ENCODE measurements at places on chromosomes 2 and 18. TPM values are rescaled to one million over a fixed set of nuclear protein-coding genes. Genes with fewer than 3 reads are reported as not detected.

The ITGB6 gene
- total RNA-seq: 141 TPM

DNA sequence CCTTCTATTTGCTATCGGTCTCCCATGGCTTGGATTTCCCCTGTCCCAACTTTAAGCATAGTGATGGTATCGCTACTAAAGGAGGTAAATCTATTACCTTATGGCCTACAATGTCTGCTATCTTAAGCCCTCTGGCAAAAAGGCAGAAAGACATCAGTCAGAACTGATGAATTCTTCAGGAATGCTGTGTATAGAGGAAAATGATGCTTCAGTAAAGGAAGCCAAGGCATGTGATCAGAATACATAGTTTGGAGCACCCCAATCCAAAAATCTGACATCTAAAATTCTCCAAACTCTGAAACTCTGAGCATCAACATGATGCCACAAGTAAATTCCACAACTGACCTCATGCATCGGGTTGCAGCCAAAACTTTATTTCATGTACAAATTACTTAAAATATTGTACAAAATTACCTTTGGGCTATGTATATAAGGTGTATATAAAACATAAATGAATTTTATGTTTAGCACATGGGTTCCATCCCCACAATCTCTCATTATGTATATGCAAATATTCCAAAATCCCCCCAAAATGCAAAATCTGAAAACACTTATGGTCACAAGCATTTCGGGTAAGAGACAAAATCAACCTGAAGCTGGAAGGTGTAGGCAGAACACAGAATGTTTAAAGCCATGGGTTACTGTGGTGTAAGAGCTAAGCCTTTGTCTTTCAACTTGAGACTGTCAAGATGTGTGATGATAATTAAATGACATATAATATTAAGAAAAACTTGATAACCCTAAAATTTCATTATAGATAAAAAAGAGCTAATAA, 66.2 kb downstream of the CUL3 start:
- H3K36me3 ChIP-seq: no peaks in the 10 kb centered on the region
- DNase-seq: no peak
- peaks cover 11% of the 10 kb centered on the region for H3K4me1 ChIP-seq
- no peak overlapping the region for H3K4me3 ChIP-seq
- H3K27ac ChIP-seq: no peak overlapping the region
- no peaks in the 10 kb centered on the region for H3K27me3 ChIP-seq

DNA sequence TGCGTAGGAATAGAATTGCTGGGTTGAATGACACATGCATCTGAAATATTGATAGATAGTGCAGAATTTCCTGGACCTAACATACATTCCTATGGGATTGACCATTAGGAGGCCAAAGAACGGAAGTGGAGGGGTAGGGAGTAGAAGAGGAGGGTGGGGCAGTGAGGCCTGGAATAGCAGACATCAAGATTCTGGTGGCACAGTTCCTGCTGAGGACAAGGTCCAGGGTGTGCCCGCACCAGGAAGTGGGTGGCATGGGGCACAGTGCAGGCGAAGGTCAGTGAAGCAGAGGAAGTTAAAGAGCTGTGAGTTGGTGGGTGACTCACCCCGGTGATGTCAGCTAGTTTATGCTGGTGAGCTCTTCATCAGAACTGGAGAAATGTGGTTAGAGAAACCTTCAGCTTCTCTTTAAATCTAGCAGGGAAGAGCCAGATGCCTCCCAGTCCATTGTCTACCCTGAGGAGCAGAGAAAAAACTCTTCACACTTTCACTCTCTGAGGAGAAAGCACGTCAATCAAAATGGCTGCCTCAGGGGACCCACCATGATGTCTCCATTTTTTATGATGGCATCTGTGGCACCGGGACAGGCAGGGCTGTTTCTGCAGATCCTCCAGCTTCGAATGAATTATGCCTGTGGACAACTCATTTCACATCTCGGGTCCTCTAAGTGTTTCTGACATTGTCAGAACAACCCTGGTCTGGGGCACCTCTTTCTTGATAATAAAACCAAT, 55.9 kb upstream of the CTLA4 start:
- no peaks in the 10 kb centered on the region for H3K36me3 ChIP-seq
- no peaks in the 10 kb centered on the region for H3K4me1 ChIP-seq
- no peaks in the 10 kb centered on the region for H3K27me3 ChIP-seq

The FBXO41 gene
- total RNA-seq: 5.0 TPM

DNA sequence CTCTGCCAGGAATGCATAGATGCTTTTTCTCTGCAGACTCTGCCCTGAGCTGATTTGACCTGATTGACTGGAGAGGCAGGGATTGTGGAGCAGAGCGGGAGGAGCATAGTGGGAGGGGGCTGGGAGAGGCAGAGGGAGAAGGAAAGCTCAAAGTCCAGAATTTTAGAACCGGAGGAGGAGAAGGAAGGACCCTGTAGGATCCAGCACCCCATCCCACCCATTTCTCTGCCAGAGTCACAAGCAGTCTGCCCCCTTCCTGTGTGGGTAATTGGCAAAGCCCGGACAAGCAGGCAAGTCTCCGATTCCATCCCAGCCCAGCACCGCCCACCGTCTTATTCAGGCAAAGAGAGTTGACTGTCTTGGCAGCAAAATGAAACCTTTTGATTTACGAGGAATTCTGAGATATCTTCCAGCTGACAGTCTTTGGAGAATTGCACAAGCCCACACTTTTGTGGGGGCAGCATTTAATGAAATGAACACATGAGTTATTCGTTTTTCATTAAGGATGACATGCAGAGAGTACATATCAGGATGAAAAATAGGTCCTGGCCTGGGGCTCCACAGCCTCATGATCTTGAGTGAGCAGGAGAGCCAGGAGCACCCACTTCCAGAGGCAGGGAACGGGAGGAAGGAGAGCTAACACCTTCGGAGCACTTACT, 103.1 kb downstream of the MCFD2 start:
- no peak overlapping the region for H3K4me3 ChIP-seq
- no peaks in the 10 kb centered on the region for H3K36me3 ChIP-seq
- peaks cover 38% of the 10 kb centered on the region for H3K4me1 ChIP-seq
- peak overlapping the region; percentile 66 for H3K27ac ChIP-seq
- no peaks in the 10 kb centered on the region for H3K27me3 ChIP-seq

- DNase-seq: no peak
- H3K27ac ChIP-seq: no peak overlapping the region
- no peaks in the 10 kb centered on the region for H3K27me3 ChIP-seq
- no peak overlapping the region for H3K4me3 ChIP-seq
- no peaks in the 10 kb centered on the region for H3K36me3 ChIP-seq
- no peaks in the 10 kb centered on the region for H3K4me1 ChIP-seq
These were observed 206.6 kb downstream of the DYSF start for GRCh38 chr2:71659868-71660518.

The SERPINB2 gene
- 1.3 TPM for total RNA-seq

DNA sequence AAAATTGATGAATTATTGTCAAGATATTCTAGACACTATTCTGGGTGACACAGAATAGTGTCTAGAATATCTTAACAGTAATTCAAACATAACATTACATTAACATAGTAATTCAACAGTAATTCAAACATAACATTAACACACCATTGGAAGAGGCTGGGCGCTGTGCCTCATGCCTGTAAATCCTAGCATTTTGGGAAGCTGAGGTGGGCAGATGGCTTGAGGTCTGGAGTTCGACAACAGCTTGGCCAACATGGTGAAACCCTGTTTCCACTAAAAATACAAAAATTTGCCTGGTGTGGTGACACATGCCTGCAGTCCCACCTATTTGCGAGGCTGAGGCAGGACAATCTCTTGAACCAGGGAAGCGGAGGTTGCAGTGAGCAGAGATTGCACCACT, 195.8 kb downstream of the ZRANB3 start:
- peaks cover 3% of the 10 kb centered on the region for H3K36me3 ChIP-seq
- H3K4me3 ChIP-seq: no peak overlapping the region
- H3K27ac ChIP-seq: no peak overlapping the region
- DNase-seq: no peak

The TSPYL6 gene
- total RNA-seq: not detected

The RIOK3 gene
- total RNA-seq: 83.0 TPM

The TFPI gene
- 253 TPM for total RNA-seq

DNA sequence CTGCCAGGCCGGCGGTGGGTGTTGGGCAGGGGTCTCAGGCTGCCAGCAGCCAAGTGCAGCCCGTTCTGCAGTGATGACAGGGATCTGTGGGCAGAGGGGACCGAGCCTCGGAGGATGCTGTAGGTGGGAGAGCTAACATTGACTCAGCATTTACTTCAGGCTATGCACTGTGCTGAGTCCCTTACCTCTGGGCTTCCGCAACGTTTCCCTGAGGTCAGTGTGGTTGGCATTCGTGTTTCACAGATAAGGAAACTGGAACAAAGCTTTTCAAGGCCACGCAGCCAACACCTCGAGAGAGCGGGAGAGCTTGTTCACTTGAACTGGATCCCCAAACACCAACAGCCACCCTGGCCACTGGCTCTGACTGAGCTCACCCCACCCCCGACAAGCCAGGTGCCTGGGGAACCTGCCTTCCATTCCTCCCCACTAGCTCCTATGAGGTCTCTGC, 839 bp upstream of the GPR148 start:
- H3K4me3 ChIP-seq: no peak overlapping the region
- peak; percentile 21 for DNase-seq
- H3K36me3 ChIP-seq: no peaks in the 10 kb centered on the region
- no peaks in the 10 kb centered on the region for H3K27me3 ChIP-seq
- H3K4me1 ChIP-seq: peaks cover 10% of the 10 kb centered on the region

- no peak for DNase-seq
- no peaks in the 10 kb centered on the region for H3K4me1 ChIP-seq
- no peak overlapping the region for H3K27ac ChIP-seq
These were observed 78.0 kb upstream of the KCNJ3 start for GRCh38 chr2:154620471-154620870.

DNA sequence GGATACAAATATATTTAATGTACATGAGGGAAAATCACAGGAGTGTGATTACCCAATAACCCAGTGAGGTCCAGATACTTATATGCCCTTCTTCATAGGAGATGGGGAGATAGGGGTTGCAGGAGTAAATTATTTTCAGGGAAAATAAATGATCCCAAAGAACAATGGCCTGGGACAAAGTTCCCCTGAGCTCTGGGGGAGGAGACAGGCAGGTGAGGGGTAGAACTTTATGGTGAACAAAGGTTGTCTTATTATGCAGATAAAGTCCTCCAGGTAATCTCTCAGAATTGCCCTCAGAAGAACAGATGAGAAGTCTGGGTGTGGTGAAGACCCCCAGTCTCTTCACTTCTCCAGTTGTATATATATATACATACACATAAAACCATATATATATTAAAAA, 22.1 kb upstream of the RMDN2 start:
- H3K36me3 ChIP-seq: no peaks in the 10 kb centered on the region
- no peak overlapping the region for H3K27ac ChIP-seq
- no peaks in the 10 kb centered on the region for H3K4me1 ChIP-seq
- H3K4me3 ChIP-seq: no peak overlapping the region
- no peak for DNase-seq
- H3K27me3 ChIP-seq: no peaks in the 10 kb centered on the region

DNA sequence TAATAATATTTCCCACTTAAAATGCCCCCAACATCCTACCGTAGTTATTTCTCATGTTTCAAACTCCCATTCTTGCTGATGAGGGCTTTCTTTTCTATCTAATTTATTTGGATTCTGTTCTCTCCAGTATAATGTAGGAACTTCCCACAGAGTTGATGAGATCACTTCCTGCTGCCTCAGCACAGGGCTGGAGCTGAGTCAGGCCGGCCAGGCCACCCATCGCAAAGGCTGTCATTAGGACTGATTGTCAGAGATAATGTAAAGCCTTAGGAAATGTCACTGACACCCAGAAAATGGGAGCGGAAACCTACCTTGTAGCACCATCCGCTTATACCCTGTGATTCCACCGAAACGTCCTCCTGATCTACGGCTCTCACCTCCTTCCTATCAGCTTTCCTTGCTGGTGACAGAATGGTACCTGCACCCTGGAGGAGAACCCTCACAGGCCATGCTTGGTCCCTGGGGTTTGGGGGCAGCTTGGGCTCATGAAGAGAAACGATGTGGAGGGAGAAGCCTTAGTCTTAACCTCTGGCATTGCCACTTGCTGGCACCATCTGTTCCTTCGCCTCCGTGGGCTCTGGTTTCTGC, 672.8 kb upstream of the ID2 start:
- no peaks in the 10 kb centered on the region for H3K36me3 ChIP-seq
- no peaks in the 10 kb centered on the region for H3K4me1 ChIP-seq
- no peak for DNase-seq
- no peaks in the 10 kb centered on the region for H3K27me3 ChIP-seq

DNA sequence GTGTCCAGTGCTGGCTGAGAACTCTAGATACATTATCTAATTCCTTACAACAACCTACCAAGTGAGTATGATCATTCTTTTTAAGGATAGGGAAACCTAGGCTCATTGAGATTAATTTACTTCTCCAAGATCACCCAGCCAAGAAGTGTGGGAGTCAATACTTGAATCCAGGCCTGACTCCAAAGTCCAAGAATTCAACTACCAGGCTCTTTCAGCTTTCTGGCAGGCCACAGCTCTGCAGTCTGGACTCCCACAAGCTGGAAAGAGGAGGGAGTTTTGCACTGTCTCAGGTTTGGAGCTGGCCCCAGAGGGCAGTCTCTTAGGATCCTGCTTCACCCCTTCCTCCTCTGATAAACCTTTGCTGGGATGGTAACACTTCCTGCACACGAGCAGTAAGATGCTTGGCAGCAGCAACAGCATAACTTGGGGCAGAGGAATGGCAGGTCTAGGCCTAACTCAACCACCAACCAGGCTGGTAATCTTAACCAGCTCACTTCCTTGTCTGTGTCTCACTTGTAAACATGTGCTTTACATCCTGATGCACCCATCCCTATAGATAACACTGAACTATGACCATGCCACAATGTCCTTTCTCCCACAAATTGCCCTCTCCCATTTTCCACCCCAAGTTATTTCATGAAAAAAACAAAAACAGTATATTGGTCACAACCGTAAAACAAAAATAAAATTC, 111.1 kb upstream of the ACAA2 start:
- H3K4me3 ChIP-seq: no peak overlapping the region
- H3K27ac ChIP-seq: no peak overlapping the region
- H3K36me3 ChIP-seq: no peaks in the 10 kb centered on the region
- H3K27me3 ChIP-seq: peaks cover 5% of the 10 kb centered on the region
- H3K4me1 ChIP-seq: no peaks in the 10 kb centered on the region

The TRIM43 gene
- total RNA-seq: not detected

The PPP4R1 gene
- 190 TPM for total RNA-seq

DNA sequence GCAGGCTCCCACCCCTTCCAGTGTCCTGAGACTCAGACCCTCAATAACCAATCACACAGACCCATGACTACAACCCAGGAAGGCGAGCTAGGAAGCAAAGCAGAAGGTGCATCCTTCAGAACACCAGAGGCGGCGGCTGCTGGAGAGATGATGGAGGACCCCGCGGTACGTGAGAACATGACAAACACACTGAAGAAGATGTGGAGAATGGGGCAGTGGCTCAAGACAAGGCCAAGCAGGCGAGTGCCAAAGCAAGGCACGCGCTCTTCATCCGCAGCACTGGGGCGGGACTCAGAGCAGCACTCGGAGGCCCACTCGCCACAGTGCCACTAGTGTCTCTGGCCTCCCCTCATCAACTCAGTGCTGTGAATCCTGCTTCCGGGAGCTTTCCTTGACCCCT, 13.7 kb downstream of the ERFE start:
- H3K36me3 ChIP-seq: peaks cover 59% of the 10 kb centered on the region
- no peaks in the 10 kb centered on the region for H3K4me1 ChIP-seq
- H3K4me3 ChIP-seq: no peak overlapping the region
- no peaks in the 10 kb centered on the region for H3K27me3 ChIP-seq
- DNase-seq: no peak

- H3K27me3 ChIP-seq: no peaks in the 10 kb centered on the region
- DNase-seq: peak; percentile 90
- H3K4me3 ChIP-seq: no peak overlapping the region
- no peak overlapping the region for H3K27ac ChIP-seq
- peaks cover 2% of the 10 kb centered on the region for H3K4me1 ChIP-seq
These were observed 66.0 kb upstream of the ST3GAL5 start for GRCh38 chr2:85954590-85955458.
